ENCODE measurements at places on chromosomes 4 and X. TPM values are rescaled to one million over a fixed set of nuclear protein-coding genes. Genes with fewer than 3 reads are reported as not detected.
A peak's percentile ranks its signal among the peaks of the same experiment; 100 is the strongest.

- no peak for DNase-seq
Measured at GRCh38 chrX:141320801-141321200, 78.5 kb upstream of the SPANXC start.

GRCh38 chr4:11415409-11416070 lies 13.2 kb downstream of the HS3ST1 start:
- no peak for DNase-seq

GRCh38 chrX:39238006-39238405 lies 436.7 kb downstream of the MID1IP1 start:
- DNase-seq = no peak

DNA sequence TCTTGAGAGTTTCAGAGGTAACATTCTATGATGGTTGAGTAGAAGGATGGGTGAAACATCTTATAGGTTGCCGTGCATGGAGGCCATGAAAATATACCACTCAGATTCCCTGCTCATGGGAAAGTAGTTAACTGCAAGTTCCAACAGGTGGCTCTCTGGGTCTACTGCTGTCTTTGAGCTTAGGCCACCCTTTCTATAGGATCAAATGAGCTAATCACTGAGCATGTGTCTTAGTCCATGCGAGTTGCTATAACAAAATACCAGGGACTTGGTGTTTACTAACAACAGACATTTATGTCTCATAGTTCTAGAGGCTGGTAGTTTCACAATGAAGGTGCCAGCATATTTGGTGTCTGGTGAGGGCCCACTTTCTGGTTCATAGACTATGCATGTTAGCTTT lies 144.8 kb upstream of the UNC5C start:
- DNase-seq = no peak

Gene ENPP6
- total RNA-seq = not detected

DNA sequence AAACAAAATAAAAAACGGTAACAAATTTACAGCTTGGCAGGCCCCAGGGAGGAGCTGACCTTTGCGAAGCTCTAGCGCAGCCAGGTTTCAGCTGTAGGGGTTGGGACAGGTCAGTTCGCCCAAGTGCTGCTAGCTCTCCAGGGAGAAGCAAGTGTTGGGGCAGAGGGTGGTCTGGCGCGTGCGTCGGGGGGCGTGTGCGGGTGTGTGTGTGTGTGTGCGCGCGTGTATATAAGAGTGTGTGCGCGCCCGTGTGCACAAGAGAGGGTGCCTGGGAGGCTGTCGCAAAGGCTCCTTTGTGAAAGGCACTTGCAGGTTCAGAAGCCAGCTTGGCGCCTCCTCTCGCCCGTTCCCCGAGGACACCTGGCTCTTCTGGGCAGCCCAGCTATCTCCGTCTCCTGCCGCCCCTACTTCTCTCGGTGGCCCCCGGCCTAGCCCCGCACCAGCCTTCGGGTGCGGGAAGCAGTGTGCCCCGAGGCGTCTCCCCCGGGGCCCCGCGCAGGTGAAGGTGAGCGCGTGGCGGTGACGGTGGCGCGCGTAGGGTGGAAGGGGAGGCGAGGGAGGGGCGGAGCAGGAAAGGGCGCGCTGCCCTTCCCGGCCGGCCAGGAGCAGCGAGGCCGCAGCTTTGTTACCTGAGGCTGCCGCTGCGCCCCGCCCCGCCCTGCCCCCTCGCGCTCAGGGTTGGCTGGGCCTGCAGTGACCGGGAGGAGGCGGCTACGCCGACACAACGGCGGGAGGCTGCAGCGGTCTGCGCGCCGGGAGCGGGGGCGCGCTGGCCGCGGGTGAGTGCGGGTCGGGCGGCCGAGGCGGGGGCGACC lies at the start of gene FHDC1:
FHDC1 (plus strand) TSS at position 693 of the 815 bp plus-strand sequence. CDS start 6,735 bp downstream, outside the sequence.
- DNase-seq = no peak

DNA sequence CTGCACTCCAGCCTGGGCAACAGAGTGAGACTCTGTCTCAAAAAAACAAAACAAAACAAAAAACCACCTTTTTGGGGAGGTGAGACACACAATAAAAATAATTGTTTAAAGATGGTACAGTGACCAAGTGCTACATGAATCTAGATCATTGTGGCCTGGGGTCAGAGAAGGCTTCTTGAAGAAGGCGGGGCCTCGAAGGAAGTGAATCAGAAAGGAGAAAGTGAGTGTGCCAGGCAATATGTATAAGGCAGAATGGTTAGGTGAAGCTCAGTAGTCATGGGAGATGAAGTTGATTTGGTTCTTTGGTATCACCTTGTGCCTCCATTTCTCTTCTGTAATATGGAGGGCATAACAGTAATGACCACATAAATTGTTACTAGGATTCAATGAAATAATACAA lies 58.9 kb downstream of the DOCK11 start:
- DNase-seq = no peak

Gene VEGFD
- 3.6 TPM for total RNA-seq

Gene TEX13B
- not detected for total RNA-seq

Gene STS
- total RNA-seq = 6.4 TPM

GRCh38 chr4:13918110-13918509 lies 290.6 kb upstream of the BOD1L1 start:
- no peak for DNase-seq

Gene DUSP21
- total RNA-seq = not detected

Gene FGF13
- 2.3 TPM for total RNA-seq

DNA sequence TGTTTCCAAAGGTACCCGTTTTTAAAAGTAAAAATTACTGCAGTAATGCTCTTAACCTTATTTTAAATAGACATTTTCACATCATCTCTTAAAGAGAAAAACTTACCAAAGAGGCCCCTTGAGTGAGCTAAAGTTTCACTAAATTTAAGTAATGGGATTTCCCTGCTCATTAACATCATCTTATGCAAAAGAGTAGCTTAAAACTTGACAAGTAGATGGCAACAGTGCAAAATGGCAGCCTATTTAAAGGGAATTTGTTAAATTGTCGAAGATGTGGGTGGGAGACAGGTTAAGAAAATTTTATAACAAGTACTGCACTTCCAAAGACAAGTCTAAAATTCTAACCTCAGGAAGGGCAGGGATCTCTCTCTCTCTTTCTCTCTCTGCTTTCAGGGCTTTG lies 271.7 kb upstream of the LDB2 start:
- DNase-seq = no peak

Gene SPANXN4
- total RNA-seq = not detected

GRCh38 chr4:153725136-153725830 lies 34.5 kb downstream of the RNF175 start:
- DNase-seq = no peak

DNA sequence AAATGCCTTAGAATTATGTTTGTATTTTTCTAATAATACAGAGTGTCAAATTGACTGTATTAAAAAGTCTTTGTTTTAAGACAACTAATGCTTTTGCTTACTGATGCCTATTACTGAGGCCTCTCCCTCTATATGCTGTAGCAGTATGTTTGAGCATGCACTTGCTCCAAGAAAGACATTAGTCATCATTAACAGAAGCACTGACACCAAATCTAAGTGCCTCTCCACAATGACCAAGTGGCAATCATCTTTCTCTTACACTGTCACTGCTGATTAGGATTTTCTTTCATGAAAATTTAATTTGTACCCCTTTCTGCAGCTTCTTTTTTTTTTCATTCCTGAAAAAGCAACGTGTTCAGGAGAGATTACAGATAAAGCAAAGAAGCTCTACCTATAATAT lies 11.1 kb upstream of the MAB21L2 start:
- DNase-seq = no peak

DNA sequence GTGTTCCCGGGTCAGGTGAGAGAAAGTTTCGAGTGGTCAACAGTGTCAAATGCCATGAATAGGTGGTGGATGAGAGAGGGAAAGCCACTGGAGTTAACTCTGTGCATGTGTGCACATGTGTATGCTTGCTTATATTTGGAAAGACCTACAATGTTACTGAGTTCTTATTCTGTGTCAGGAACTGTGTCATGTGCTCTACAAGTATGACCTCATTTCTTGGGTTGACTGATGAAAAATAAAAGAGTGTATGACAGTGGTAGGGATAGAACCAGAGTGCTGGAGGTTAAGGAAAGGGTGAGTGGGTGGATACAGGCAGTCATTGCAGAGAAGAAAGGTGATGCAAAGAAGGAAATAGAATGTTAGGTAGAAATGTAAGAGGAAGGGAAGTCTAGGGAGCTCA lies 22.1 kb upstream of the DGKK start:
- DNase-seq = no peak

DNA sequence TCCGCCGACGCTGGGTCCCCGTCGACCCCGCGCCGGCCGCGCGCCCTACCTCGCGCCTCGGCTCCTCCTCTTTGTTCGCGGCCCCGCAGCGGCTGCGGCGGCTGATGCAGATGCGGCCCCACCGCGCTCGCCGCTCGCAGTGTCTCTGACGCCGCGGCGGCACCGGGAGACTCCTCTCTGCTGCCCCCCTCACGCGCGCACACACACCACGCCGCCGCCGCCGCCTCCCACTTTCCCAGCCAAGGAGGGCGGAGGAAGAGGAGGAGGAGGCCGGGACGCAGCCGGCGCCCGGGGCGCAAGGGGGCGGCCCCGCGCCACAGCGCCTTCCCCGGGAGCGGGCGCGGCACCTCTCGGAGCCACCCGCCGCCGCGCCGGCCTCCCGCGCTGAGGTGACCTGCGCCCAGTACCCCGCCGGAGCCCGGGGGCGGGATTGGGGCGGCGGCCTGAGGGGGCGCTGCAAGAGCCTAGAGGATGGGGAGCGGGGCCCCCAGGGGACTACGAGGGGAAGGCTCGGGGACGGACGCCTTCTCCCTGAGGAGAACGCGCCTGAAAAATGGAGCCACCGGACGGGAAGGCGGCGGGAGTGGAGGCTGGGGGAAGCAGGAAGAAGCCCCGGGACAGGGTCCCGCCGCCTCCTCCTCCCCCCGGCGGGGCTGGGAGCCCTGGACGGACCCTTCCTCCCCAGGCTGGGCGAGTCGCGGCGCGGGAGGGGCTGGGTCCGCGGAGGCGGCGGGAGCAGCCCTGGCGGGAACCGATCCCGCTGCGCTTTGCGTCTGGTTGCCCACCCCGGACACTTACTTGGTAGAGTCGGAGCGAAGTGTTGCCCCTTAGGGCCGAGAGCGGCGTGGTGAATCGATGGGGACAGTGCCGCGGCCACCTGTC lies at the start of gene SH3RF1:
SH3RF1 (minus strand) TSS at position 147 of the 882 bp plus-strand sequence. CDS start 1,744 bp downstream, outside the sequence.
- peak; percentile 92 for DNase-seq

Gene SMC1A
- total RNA-seq = 33.0 TPM

- peak; percentile 58 for DNase-seq
Measured at GRCh38 chrX:84188320-84188834, 378 bp upstream of the RPS6KA6 start.

GRCh38 chr4:153531000-153531358 lies 64.8 kb downstream of the TMEM131L start:
- no peak for DNase-seq

- no peak for DNase-seq
Measured at GRCh38 chr4:149768477-149768876, 47.2 kb downstream of the IQCM start.

Gene TKTL1
- total RNA-seq = 9.1 TPM

Gene MSANTD1
- 0.64 TPM for total RNA-seq

Gene SPIN2A
- total RNA-seq = not detected

DNA sequence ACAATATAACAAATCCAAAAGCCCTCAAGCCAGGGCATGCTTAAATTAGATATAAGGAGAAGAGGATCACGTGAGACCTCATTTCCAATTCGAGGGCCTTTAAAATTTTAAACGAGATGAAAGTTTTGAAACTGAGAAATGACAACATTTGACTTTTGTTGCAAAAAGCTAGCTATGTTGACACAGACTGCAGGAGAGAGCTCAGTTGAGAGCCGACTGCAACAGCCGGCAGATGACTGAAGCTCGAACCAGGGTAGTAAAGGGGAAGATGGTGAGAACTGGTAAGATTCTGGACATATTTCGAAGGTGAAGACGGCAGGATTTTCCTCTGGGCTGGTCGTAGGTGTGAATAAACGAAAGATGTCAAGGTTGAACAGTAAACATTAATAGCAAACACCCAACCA lies 773 bp downstream of the PRMT9 start:
- no peak for DNase-seq

All from heart left ventricle (tissue), 16 donors.